SJSA1 (cell line): ENCODE measurements at places on chromosomes 1 and 21. TPM values are rescaled to one million over a fixed set of nuclear protein-coding genes. Genes with fewer than 3 reads are reported as not detected.

PTPRC gene
- not detected in 2 replicates for total RNA-seq

CNIH3 gene
- 7.8 and 7.9 TPM in 2 replicates for total RNA-seq

NT5C1A gene
- total RNA-seq, result not detected in 2 replicates

INKA2 gene
- total RNA-seq, result 3.4 and 5.4 TPM in 2 replicates

MMEL1 gene
- not detected in 2 replicates for total RNA-seq

HES3 gene
- total RNA-seq, result not detected in 2 replicates

MTF1 gene
- total RNA-seq, result 1.7 and 2.6 TPM in 2 replicates

FAM163A gene
- not detected in 2 replicates for total RNA-seq

RNU11 gene
- total RNA-seq, result not detected in 2 replicates

S100A5 gene
- not detected in 2 replicates for total RNA-seq

PLA2G2F gene
- total RNA-seq, result not detected in 2 replicates

FMOD gene
- 0.66 and 0.87 TPM in 2 replicates for total RNA-seq

OR2M3 gene
- total RNA-seq, result not detected in 2 replicates

BCAR3 gene
- 49.5 and 50.4 TPM in 2 replicates for total RNA-seq

DDAH1 gene
- 97.5 and 108 TPM in 2 replicates for total RNA-seq

SYT14 gene
- 1.00 and 1.3 TPM in 2 replicates for total RNA-seq

KRTAP10-2 gene
- not detected in 2 replicates for total RNA-seq

PHLDA3 gene
- total RNA-seq, result 36.7 and 75.0 TPM in 2 replicates

LCE1D gene
- total RNA-seq, result not detected in 2 replicates

GPR89B gene
- total RNA-seq, result 7.8 and 25.2 TPM in 2 replicates

APOBEC4 gene
- not detected in 2 replicates for total RNA-seq

FAM229A gene
- total RNA-seq, result 0.28 and 0.74 TPM in 2 replicates

LEMD1 gene
- total RNA-seq, result not detected in 2 replicates

CFHR2 gene
- not detected in 2 replicates for total RNA-seq

FAM110D gene
- total RNA-seq, result not detected in 2 replicates

FCER1G gene
- total RNA-seq, result 1.1 TPM in 1 of 2 replicates, not detected in the other

CHODL gene
- not detected in 2 replicates for total RNA-seq

SPRR2A gene
- total RNA-seq, result not detected in 2 replicates

RGS8 gene
- 0.37 TPM in 1 of 2 replicates, not detected in the other for total RNA-seq

OR14K1 gene
- total RNA-seq, result not detected in 2 replicates

TMEM54 gene
- 61.2 and 68.6 TPM in 2 replicates for total RNA-seq

TRAF3IP3 gene
- total RNA-seq, result not detected in 2 replicates

KRTAP21-2 gene
- total RNA-seq, result not detected in 2 replicates

DPT gene
- total RNA-seq, result not detected in 2 replicates

KRTAP12-2 gene
- not detected in 2 replicates for total RNA-seq

RNU5D-1 gene
- total RNA-seq, result not detected in 2 replicates

RPS6KC1 gene
- 19.2 and 31.8 TPM in 2 replicates for total RNA-seq

SLFNL1 gene
- total RNA-seq, result 0.03 TPM in 1 of 2 replicates, not detected in the other

DNAI4 gene
- total RNA-seq, result 0.91 and 2.6 TPM in 2 replicates

PDC gene
- total RNA-seq, result not detected in 2 replicates

CD52 gene
- not detected in 2 replicates for total RNA-seq

TCHH gene
- 0.05 TPM in 1 of 2 replicates, not detected in the other for total RNA-seq

RGS4 gene
- total RNA-seq, result 3.4 and 5.4 TPM in 2 replicates

TMEM81 gene
- total RNA-seq, result 2.1 and 2.3 TPM in 2 replicates

RHOU gene
- total RNA-seq, result 13.6 and 17.7 TPM in 2 replicates

MIXL1 gene
- total RNA-seq, result not detected in 2 replicates

FCRL5 gene
- total RNA-seq, result not detected in 2 replicates

CCDC181 gene
- 0.16 and 0.72 TPM in 2 replicates for total RNA-seq

ICOSLG gene
- 0.26 TPM in 1 of 2 replicates, not detected in the other for total RNA-seq

CSF3R gene
- not detected in 2 replicates for total RNA-seq

E2F2 gene
- 7.3 and 12.3 TPM in 2 replicates for total RNA-seq

ADORA3 gene
- total RNA-seq, result not detected in 2 replicates

WNT4 gene
- total RNA-seq, result not detected in 2 replicates

TRIM17 gene
- not detected in 2 replicates for total RNA-seq

VWA1 gene
- 0.31 and 1.0 TPM in 2 replicates for total RNA-seq

OR4F29 gene
- not detected in 2 replicates for total RNA-seq
